ENCODE measurements at places on chromosomes 7 and 10. TPM values are rescaled to one million over a fixed set of nuclear protein-coding genes. Genes with fewer than 3 reads are reported as not detected.

The ABCB4 gene
- 6.8 TPM for total RNA-seq

The RNF148 gene
- 0.26 TPM for total RNA-seq

The RASA4 gene
- total RNA-seq, result 8.4 TPM

The TMEM139 gene
- 0.09 TPM for total RNA-seq

The UPK3BL2 gene
- total RNA-seq, result 2.5 TPM

The CALHM2 gene
- 31.4 TPM for total RNA-seq

The SDK1 gene
- 1.4 TPM for total RNA-seq

The TAC1 gene
- 0.16 TPM for total RNA-seq

The LIPN gene
- total RNA-seq, result not detected

The TAS2R3 gene
- total RNA-seq, result 1.3 TPM

The VWA2 gene
- total RNA-seq, result 0.86 TPM

The CC2D2B gene
- total RNA-seq, result not detected

The MCM10 gene
- 0.34 TPM for total RNA-seq

The FAM237B gene
- not detected for total RNA-seq

The ACSL5 gene
- total RNA-seq, result 3.3 TPM

The TAS2R41 gene
- total RNA-seq, result not detected

The CALHM3 gene
- total RNA-seq, result not detected

The STEAP4 gene
- total RNA-seq, result under 0.01 TPM

The CALML3 gene
- not detected for total RNA-seq

The OPALIN gene
- total RNA-seq, result not detected
